ENCODE measurements at places on chromosomes 13 and 19.

- DNase-seq, result no peak
Observed at GRCh38 chr13:75154331-75154730, 327.6 kb downstream of the TBC1D4 start.

DNA sequence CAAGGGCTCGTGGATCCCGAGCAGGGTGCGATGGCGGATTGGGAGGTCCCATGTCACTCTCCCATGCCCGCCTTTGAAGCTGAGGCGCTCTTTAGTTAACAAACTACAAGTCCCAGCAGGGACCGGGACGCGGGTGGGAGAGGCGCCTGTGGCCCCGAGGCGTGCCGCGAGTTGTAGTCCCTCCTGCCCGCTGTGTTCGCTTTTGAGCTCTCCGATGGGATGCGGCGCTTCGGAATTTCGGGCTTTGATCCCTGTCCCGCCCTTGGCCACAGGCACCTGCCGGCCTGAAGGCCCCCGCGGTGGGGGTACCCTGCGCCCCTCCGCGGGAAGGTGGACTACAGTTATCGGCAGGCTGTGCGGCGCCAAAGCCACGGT, 11.0 kb downstream of the CYTH2 start:
- DNase-seq, result no peak

DNA sequence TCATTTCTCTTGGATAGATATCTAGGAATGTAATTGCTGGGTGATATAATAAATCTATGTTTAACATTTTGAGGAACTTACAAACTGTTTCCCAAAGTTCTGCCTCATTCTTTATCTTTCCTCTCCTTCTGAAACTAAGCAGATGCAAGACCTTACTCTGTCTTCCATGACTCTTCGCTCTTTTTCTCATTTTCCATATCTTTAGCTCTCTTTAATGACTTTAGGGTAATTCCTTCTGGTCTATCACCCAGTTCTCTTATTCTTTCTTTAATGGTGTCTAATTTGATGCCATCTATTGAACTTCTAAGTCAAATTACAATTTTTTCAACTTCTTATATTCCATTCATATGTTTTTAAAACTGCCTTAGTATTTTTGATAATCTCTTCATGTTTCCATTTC, 316.6 kb downstream of the POU4F1 start:
- no peak for DNase-seq

DNA sequence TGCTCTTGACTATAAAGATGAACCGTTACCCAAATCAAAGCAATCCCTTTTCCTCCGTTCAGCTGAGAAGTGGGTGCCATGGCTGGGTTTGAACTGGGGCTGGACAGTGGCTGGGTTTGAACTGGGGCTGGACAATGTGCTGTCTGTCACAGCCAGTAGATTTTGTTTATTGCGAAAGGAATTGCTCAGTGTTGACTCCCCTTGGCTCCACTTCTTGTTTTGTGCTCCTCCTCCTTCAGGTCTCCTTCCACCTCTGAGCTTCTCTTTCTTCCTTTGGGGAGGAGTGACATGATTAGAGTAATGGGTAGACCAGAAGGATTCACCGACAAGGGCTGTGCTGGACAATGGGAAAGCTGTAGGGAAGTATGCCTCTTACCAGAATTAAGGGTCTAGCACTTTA, 19.4 kb upstream of the MBNL2 start:
- DNase-seq, result no peak

DNA sequence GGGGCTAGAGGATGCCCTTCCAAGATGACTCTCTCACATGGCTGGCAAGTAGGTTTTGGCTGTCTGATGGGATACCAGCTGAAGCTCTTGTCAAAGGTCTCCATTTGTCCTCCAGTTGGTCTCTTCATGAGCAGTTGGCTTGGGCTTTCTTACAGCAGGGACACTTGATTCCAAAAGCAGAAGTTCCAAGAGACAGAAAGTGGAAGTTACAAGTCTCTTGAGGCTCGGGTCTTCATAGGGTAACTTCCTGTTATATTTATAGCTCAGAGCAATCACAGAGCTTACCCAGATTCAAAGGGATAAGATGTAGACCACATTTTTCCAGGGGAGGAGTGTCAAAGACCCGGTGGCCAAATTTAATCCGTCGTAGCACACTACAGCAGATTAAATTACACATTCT, 440.0 kb downstream of the RFC3 start:
- DNase-seq, result peak; percentile 78

DNA sequence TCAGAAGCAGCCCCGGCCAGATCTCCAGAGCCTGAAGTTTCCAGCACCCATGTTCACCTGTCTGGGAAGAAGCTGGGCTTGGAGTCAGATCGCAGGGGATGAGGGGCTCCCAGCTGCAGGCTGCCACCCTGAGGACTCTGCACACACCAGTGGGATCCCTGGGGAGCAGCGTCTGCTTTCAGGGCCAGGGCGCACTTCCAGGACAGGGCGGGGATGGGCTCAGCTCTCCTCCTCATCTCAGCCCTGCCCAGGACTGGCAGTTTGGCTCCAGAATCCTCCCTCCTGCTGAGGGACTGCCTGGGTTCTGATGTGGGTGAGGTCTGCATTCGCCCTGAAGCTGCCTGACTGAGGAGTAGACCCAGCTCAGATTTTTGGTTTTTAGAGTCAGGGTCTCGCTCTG, 3.5 kb downstream of the SLC7A9 start:
- DNase-seq, result no peak

DNA sequence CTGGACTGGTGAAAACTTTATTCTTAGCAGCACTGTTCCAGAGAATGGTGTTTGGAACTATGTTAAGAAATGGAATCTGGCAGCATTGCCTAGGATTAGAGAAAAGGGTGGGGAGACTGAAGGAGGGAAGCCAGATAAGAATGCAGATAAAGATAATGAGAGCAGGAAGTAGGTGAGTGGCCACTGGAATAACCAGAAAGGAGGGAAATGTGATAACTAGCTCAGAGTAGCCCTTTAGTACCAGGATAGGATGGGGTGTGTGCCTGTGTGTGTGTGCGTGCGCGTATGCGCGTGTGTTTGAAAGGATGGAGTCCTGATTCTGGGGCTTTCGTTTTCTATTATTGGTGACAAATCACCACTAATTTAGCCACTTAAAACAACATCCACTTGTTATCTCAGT, 33.4 kb upstream of the FRY start:
- DNase-seq, result no peak
